ENCODE measurements at places on chromosomes 4 and X.

DNA sequence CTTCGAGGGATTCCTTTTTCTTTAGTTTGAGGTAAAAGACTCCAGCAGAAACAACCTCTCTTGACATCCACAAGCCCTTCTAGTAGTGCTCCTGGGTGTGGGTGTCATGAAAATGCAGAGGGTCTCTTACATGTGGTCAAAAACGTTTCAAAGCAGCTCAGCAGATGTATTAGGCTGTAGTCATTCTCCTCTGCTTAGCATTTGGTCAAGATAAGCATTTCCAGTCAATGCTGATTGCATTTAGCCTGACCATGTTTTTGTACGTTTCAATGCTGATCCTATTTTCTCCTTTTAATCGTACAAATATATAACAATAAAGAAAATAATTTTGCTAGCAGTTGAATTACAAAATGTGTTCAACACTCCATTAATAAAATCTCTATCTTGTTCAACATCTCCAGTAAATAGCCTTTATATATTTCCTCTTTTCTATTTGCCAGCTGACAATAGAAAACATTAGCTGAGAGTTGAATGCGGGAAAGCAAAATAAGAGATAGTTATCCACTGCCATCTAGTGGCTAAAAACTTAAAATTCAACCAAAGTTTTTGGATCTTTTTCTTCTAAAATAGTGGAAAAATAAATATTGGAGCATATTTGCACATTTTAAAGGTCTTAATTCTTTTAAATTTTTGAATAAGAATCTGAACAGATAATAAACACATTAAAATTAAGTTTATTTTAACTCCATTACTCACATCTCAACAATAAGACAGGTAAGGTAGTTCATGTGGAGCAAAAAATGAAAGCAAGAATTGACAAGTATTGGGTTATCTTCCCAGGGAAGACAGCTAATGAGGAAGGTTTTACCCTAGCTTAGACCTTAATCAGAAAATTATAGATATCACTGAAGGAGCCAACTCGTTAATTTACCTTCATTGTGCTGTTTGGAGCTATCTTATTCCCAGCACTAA is 15.2 kb upstream of the PACRGL start:
- no peak for DNase-seq

- DNase-seq = no peak
These were observed 62.4 kb upstream of the RXFP1 start for GRCh38 chr4:158459085-158459820.

GRCh38 chrX:118552121-118552900 is 56.7 kb downstream of the DOCK11 start:
- no peak for DNase-seq

DNA sequence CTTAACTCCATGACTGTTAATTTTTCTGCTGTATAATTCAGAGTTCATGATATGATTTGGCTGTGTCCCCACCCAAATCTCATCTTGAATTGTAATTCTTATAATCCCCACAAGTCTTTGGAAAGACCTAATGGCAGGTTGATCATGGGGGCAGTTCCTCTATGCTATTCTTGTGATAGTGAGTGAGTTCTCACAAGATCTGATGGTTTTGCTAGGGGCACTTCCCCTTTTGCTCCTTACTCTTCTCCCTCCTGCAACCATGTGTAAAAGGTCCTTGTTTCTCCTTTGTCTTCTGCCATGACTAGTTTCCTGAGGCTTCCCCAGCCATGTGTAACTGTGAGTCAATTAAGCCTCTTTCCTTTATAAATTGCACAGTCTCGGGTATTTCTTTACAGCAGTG is 1751.9 kb downstream of the ARAP2 start:
- no peak for DNase-seq

DNA sequence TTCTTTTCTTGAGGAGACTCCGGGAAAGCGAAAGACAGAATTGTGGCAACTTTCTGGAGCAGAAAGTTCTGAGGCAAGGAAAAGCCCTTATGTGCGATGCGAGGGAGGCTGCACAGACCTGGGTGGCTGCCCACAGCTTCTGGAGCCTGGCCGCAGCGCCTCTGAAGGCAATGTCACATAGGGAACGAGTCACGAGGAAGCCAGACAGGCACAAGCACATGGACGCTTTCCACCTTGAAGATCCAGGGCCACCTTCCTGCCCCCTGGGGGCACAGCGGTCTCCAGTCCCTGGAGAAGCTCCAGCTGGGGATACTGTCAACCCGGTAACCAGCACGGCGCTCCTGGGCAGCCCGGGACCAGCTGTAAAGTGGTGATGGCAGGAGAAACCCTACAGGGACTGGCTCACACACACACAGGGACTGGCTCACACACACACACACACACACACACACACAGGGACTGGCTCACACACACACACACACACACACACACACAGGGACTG is 69.8 kb downstream of the MTNR1A start:
- no peak for DNase-seq

GRCh38 chr4:98794565-98795205 is 134.2 kb downstream of the EIF4E start:
- no peak for DNase-seq

GRCh38 chr4:3262208-3263052 is 13.5 kb downstream of the MSANTD1 start:
- DNase-seq = no peak

- DNase-seq = no peak
These were observed 208.4 kb downstream of the DTHD1 start for GRCh38 chr4:36489798-36490197.

GRCh38 chr4:184273166-184274147 is 55.8 kb upstream of the ENPP6 start:
- no peak for DNase-seq

DNA sequence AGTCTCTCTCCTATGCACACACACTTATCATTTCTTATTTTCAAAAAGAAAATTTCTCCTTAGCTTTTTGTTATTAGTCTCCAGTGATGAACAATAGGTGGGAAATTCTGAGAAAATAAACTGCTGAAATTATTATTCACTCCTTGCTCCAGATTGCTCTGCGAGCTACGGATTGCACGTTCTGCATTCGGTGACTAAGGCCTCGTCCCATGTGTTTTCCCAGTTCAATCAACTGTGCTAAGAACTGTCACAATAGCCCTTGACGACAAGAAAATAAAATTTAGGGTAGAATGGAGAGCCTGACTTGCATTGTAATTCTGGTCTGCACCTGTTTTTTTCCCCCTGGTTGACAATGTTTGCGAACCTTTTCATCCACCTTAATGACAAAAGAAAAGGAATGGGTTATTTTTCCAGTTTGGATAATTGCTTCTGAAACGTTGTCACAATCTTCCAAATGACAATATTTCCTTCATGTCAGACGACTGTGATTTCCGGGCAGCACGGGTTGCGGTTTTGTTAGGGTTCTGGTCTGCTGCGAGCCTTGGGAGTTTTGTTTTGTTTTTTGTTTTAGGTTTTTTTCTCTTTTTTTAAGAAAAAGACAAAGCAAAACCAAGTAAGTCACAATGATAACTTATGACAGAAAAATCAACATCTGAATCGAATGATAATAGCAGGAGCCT is 124.5 kb upstream of the NOCT start:
- no peak for DNase-seq

- no peak for DNase-seq
These were observed 230.9 kb upstream of the GPC4 start for GRCh38 chrX:133645977-133646718.

DNA sequence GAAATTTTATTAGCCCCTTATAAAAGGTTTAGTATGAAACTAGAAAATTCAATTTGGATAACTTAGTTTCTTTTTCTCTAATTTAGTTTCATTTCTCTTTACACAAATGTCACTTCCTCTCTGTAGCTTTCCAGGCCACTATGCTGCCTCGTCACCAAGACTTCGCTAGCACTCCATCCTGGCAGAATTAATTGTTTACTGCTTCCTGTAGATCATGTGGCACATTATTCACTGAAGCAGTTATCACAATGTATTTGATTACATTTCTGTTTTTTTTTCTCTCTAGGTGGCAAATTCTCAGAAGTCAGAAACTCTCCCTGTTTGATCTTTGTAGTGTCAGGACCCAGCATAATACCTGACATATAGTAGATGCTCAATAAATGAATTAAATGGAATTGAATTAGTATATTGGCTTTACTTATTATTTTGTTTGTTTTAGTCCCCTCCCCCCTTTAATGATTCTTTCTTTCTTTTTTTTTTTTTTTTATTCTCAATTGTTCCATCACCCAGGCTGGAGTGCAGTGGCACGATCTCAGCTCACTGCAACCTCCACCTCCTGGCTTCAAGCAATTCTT is 9.3 kb upstream of the SAT1 start:
- DNase-seq = peak; percentile 35

DNA sequence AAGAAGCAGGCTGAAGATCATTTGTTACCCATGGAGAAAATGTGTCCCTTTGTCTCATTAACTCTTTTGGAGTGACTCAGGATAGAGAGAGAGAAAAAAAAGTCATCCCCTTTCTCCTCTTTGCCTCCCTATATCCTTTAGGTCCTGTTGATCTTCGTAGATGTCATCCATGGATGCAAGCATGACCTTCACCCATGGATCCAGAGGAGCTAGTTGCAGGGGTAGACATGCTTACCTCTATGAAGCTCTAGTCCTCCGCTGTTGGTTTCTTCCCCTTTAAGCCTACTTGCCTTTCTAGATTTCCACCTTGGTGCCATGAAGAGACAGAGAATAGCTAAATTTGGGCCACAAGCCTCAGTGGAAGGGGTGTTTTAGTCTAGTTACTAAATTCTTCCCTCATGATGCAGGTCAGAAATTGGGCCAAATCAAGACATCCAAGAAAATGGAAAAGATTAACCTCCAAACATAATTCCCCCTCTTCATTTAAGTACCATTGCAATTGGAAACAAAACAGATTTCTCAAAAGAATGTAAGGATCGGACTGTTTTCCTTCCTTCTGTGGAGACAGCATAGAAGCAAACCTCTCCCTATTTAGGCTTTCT is 178.4 kb downstream of the TECRL start:
- DNase-seq = no peak

- no peak for DNase-seq
These were observed 12.9 kb upstream of the BMP2K start for GRCh38 chr4:78763251-78763650.

DNA sequence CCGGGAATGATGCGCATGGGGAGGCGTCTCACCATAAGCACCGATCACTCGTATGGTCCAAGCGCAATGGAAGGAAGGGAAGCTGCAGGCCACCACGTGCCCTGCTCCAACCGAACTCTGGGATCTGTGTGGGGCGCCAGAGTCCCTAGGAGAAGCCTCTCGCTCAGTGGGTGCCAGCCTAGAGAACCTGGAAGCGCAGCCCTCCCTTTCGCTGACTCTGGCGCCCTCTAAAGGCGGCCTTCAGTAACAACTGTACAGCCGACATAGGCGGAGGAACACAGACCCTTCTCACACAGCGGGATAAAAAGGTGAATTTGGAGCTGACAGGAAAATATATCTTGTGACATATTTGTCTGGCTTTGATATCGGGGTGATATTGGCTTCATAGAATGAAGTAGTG is 76.0 kb downstream of the INTS6L start:
- peak; percentile 7 for DNase-seq

- DNase-seq = no peak
These were observed 1038.6 kb upstream of the AGA start for GRCh38 chr4:178480881-178481280.

GRCh38 chr4:113825272-113825671 is 63.7 kb upstream of the CAMK2D start:
- no peak for DNase-seq

- DNase-seq = no peak
These were observed 21.1 kb upstream of the TADA2B start for GRCh38 chr4:7021930-7022664.

DNA sequence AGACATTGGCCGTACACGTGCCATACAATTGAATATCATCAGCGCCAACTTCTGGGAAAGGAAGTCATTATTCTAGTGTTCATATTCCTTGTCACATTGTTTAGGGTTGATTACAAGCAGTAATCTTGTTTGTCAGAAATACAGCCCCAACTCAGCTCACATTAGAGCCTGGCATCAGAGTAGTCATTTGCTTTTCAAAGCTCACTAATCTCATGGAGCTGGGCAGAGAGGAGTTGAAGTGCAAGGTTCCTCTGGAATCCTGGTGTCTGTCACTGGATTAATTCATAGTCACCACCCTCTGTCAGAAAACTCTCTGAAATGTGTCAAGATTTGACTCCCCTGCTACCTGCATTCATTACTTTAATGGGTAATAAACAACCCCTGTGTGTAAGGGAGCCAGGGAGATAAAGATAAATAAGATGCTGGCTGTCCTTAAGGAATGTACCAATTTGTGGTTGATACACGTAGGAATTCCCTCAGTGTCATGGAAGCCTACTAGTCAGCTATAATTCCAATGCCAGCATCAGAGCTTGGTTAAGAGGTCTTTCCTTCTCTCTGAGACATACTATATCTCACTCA is 43.7 kb upstream of the S100G start:
- no peak for DNase-seq

DNA sequence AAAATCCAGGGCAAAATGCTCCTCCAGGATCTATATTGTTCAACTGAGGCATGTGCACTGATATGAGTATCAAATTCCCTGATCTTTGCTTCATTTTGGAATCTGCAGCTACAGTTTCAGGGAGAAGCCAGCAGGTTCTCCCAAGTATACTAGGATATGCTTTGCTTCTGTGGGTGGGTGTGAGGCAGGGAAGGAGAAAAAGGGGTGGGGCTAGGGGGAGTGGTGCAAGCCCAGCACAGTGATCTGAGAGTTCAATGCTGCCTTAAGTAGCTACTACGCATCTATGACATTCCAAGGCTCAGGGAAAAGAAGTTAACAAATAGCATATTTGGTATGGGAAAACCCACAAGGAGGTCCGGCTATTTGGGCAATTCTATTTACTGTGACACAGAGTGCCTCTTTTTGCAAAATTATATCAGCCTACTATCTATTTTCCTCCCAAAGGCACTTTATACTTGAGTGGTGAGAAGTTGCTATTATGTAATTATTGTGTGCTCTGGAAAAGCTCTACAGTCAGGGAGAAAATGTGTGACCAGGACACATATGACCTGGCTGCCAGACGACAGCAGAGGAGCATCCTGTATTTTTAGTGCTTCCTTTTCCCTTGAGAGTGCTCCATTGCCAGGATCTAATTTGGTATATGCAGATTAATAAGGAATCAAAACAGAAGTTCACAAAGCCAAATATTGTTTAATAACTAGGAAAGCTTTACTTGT is 162.0 kb downstream of the RNF150 start:
- DNase-seq = no peak

- no peak for DNase-seq
These were observed 376.7 kb upstream of the KLHL4 start for GRCh38 chrX:87140800-87141483.

GRCh38 chr4:3847211-3847940 is 81.2 kb downstream of the ADRA2C start:
- no peak for DNase-seq

DNA sequence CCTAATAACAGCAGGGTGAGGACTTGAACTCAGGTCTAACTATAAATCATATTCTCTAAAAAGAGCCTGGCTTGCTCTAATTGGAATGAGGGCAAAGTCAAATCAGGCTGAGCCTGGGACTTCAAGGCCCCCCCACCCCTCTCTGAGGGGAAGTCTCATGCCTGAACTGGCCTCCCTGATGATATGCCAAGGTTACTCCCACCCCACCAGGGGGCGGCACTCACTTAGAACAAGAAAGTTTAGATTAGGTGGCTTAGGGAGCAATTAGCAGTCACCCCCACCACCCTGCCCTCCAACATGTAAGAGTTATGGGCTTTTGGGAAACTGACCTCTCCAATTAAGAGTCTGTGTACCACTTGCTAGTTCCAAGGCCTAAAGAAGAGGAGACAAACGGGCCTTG is 2.7 kb downstream of the FOXO4 start:
- peak; percentile 65 for DNase-seq

- DNase-seq = no peak
These were observed 833.3 kb upstream of the INTU start for GRCh38 chr4:126799416-126799815.
